ENCODE measurements at places on chromosomes 3 and 15. TPM values are rescaled to one million over a fixed set of nuclear protein-coding genes. Genes with fewer than 3 reads are reported as not detected.

DNA sequence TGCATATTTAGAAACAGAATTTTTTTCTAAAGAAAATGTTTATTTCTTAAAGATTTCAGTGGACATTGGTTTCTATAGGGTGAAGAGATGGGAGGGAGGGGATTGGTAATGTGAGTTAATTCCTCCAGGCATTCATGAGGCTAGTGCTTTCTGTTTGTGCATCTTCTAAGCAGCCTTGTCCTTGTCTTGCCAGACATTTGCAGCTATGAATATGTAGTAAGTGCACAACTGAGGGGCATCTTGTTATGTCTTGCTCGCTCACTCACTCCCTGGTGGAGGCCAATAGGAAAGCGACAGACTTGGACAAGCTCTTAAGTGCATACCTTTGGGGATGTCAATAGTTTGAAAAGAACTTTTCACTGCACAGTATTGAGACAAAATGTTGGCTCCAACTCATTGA, 92.5 kb upstream of the ATP10A start:
- no peak for DNase-seq
- no peak overlapping the region for H3K4me3 ChIP-seq
- no peaks in the 10 kb centered on the region for H3K27me3 ChIP-seq
- H3K36me3 ChIP-seq: no peaks in the 10 kb centered on the region
- H3K27ac ChIP-seq: no peak overlapping the region
- H3K4me1 ChIP-seq: no peaks in the 10 kb centered on the region

DNA sequence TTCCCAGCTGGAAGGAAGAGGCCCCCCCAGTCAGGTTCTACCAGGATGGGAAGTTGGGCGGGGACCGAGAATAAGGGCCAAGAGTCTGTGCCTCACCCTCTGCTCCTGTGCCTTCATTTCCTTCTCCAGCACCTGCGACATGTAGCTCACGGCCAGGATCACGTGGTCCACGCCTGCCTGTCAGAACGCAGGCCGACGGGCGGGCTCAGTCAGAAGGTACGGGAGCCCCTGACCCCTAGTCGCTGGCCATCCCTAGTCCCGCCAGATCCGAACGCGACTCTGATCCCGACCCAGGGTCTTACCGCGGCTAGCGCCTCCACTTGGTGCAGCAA, 489 bp downstream of the GMPPB start:
- no peaks in the 10 kb centered on the region for H3K27me3 ChIP-seq
- H3K4me1 ChIP-seq: no peaks in the 10 kb centered on the region

- H3K27me3 ChIP-seq: no peaks in the 10 kb centered on the region
- H3K4me1 ChIP-seq: peaks cover 6% of the 10 kb centered on the region
- no peak overlapping the region for H3K27ac ChIP-seq
- DNase-seq: no peak
- H3K36me3 ChIP-seq: no peaks in the 10 kb centered on the region
Measured at GRCh38 chr3:188659449-188660090, 505.6 kb downstream of the LPP start.

DNA sequence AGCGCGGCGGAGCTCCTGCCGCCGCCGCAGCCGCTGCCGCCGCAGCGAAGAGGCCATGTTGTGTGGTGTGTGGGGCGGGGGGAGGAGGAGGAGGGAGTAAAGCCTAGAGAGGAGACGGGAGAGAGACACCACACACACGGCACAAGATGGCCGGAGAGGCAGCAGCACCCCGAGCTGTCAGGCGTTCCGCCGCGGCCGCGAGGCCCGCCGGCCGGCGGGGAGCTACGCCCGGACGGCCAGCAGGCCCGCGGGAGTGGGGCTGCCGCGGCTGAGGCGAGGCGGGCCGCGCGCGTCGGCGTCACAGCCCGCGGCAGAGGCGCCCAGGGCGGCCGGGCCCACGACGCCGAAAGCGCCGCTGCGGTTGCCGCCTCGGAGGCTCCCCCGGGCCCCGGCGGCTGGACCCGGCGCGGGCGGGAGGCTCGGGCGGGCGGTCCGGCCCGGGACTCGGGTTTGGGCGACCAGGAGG, 17.4 kb upstream of the CHD2 start:
- no peaks in the 10 kb centered on the region for H3K36me3 ChIP-seq
- peak overlapping the region; percentile 100 for H3K27ac ChIP-seq
- DNase-seq: no peak
- no peaks in the 10 kb centered on the region for H3K27me3 ChIP-seq
- peak overlapping the region; percentile 100 for H3K4me3 ChIP-seq

GRCh38 chr15:85886309-85886811, 91.6 kb upstream of the KLHL25 start:
- H3K27ac ChIP-seq: no peak overlapping the region
- H3K4me3 ChIP-seq: no peak overlapping the region
- no peaks in the 10 kb centered on the region for H3K27me3 ChIP-seq

GRCh38 chr3:127556565-127556964, 34.0 kb downstream of the TPRA1 start:
- no peak overlapping the region for H3K27ac ChIP-seq
- no peak overlapping the region for H3K4me3 ChIP-seq
- H3K4me1 ChIP-seq: no peaks in the 10 kb centered on the region
- no peaks in the 10 kb centered on the region for H3K27me3 ChIP-seq

DNA sequence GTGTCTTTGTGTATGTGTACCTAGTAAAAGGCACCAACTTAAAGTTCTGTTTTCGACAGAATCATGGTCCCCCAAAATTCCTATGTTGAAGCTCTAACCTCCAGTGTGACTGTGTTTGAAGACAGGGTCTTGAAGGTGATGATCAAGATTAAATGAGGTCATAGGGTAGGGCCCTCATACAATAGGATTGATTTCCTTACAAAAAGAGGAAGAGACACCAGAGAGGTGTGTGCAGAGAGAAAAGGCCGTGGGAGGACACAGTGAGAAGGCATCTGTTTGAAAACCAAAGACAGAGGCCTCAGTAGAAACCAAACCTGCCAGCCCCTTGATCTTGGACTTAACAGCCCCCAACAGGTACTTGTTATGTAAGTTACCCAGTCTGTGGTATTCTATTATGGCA, 52.0 kb upstream of the CORO2B start:
- H3K27me3 ChIP-seq: no peaks in the 10 kb centered on the region
- DNase-seq: no peak
- H3K36me3 ChIP-seq: no peaks in the 10 kb centered on the region
- H3K27ac ChIP-seq: no peak overlapping the region

GRCh38 chr3:14799146-14799545, 19.6 kb upstream of the FGD5 start:
- no peaks in the 10 kb centered on the region for H3K27me3 ChIP-seq
- no peak overlapping the region for H3K27ac ChIP-seq
- DNase-seq: no peak

DNA sequence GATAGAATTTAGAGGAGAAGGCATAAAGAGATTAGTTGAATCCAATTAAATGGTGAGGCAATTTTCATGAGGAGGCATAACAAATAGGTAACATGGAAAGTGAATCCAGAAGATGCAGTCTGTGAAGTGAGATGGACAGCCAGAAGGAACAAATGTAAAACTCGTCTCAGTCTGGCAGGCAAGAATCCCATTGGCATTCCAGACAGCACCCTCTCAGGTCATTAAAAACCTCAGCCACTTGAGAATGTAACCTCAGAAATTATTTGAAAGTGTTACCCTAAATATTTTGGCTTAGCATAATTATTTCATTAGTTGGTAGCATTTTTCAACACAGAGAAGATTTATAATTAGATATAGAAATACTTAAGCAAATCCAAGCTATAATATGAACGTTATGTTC, 342.3 kb downstream of the LRRC3B start:
- no peaks in the 10 kb centered on the region for H3K4me1 ChIP-seq
- H3K36me3 ChIP-seq: no peaks in the 10 kb centered on the region
- DNase-seq: no peak
- no peak overlapping the region for H3K27ac ChIP-seq

DNA sequence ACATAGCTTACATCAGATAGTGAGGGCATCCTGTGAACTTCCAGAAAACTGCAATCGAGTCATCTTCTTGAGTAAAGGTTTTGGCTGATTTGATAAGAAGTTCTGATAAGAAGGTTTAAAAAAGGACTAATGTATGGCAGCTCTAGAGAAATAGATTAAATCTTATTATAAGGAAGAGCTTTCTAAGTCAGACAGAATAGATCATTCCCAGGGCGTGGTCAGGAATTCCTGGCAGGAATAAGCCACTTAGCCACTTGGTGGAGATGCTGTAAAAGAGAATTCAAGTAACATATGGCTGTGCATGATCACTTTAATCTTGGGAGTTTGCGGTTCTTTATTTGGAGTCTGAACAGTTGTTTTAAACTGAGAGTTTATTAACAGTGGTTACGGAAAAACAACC, 17.4 kb downstream of the PGBD4 start:
- H3K27ac ChIP-seq: no peak overlapping the region
- H3K4me3 ChIP-seq: no peak overlapping the region
- H3K36me3 ChIP-seq: no peaks in the 10 kb centered on the region
- DNase-seq: no peak
- H3K27me3 ChIP-seq: no peaks in the 10 kb centered on the region

DNA sequence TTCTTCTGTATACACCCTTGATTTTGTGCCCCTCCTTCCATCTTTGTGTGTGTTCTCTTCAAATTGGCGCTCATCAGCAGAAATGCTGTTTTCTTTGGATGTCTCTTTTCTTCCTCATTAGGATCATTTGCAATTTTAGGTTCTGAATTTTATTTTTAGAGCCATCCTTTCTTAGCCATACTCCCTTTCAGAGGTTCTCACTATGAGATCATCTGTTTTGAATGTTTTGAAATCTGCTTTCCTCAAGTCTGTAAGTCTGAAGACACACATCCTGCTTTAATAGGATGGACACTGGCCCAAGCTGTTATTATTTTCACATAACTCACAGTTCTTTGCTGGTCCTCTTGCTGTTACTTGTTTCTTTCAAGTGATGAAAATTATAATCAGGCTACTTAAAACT, 124.8 kb downstream of the BDH1 start:
- H3K27ac ChIP-seq: no peak overlapping the region
- no peaks in the 10 kb centered on the region for H3K4me1 ChIP-seq
- H3K36me3 ChIP-seq: no peaks in the 10 kb centered on the region
- DNase-seq: no peak

NSMCE3 gene
- 6.1 TPM for total RNA-seq

VGLL3 gene
- 155 TPM for total RNA-seq

CCR8 gene
- total RNA-seq: not detected

CDHR4 gene
- total RNA-seq: 0.26 TPM

PPP1R14D gene
- total RNA-seq: not detected

REC114 gene
- total RNA-seq: not detected

TM4SF4 gene
- not detected for total RNA-seq

PRSS50 gene
- not detected for total RNA-seq
